ENCODE measurements at places on chromosomes 11 and 22.

GRCh38 chr11:122205036-122205435 is 89.0 kb upstream of the BLID start:
- DNase-seq = no peak

DNA sequence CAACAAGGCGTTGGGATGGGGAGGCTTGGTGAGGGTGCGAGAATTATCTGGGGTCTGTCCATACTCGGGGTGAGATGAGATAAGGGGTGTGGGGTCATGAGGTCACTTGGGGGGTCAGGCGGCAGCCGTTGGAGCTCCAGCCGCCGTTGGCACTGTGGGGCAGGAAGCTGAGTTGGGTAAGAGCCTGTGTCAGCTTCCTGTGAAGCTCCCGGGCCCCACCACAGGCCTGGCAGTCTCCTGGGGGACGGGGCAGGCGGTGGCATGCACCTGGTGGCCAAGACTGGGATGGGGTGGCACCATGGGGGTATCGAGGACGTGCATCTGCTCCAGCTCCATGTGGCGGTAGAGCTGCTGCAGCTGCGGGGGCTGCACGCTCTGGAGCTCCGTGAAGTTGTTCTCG is 7.1 kb upstream of the MYBPC3 start:
- no peak for DNase-seq

DNA sequence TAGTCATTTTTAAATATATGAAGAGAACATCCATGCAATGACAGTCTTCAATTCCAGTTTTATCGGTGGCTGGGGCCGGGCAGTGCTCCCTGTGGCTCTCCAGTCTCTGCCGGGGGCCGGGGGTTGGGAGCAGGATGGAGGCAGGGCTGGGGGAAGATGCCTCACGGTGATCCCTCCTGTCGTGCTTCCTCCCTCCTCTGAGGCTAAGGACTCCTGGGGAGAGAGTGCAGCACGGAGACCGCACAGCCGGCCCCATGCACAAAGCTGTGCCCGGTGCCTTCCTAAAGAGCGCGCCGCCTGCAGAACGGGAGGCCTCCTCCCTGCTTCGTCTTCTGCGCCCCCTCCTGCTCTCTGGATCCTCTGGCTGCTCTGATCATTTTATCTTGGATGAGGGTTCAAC is 20.5 kb downstream of the GAL start:
- no peak for DNase-seq

- no peak for DNase-seq
Measured at GRCh38 chr22:48663297-48663696, 1164.4 kb downstream of the BRD1 start.

- DNase-seq = no peak
Measured at GRCh38 chr11:61111786-61112517, 9.7 kb downstream of the CD5 start.

- DNase-seq = no peak
Measured at GRCh38 chr11:12900496-12900895, 108.6 kb upstream of the RASSF10 start.

DNA sequence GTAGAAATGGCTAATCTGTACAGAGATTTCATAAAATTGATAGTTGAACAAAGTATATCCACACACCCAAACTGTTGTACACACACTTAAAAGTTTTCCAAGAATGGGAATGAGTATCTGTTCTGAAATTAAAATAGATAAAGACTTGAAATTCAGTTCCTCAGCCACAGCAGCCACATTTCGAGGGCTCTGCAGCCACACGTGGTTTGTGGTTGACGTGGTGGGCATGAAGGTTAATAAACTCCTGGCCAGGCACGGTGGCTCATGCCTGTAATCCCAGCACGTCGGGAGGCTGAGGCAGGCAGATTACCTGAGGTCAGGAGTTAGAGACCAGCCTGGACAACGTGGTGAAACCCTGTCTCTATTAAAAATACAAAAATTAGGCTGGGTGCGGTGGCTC is 24.0 kb downstream of the TPST2 start:
- no peak for DNase-seq

GRCh38 chr11:100602716-100603115 is 84.4 kb upstream of the ARHGAP42 start:
- no peak for DNase-seq

DNA sequence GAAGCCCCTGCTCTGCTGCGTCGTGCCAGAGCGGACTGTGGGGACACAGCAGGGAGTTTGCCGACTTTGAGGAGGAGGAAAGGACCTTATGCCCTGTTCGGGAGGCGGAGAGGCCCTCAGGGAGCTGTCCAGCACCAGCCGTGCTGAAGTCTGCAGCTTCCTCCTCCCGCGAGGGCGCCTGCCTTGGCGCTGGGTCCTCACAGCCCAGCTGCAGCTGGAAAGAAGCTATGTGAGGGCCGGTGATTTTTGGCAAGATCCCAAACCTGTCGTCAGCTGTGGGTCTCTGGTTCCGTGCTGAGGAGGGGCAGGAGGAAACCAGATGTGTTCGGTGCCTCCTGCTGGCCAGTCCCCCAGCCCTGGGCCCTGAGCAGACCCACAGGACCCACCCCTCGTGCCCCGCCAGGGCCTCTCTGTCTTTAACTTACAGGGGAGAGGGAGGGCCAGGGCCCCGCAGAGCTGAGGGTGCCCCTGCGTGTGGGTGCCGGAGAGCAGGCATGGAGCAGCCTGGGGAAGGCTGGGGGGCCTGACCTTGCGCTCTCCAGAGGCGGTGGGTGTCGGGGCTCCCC is 12.0 kb downstream of the BRSK2 start:
- DNase-seq = peak; percentile 76

DNA sequence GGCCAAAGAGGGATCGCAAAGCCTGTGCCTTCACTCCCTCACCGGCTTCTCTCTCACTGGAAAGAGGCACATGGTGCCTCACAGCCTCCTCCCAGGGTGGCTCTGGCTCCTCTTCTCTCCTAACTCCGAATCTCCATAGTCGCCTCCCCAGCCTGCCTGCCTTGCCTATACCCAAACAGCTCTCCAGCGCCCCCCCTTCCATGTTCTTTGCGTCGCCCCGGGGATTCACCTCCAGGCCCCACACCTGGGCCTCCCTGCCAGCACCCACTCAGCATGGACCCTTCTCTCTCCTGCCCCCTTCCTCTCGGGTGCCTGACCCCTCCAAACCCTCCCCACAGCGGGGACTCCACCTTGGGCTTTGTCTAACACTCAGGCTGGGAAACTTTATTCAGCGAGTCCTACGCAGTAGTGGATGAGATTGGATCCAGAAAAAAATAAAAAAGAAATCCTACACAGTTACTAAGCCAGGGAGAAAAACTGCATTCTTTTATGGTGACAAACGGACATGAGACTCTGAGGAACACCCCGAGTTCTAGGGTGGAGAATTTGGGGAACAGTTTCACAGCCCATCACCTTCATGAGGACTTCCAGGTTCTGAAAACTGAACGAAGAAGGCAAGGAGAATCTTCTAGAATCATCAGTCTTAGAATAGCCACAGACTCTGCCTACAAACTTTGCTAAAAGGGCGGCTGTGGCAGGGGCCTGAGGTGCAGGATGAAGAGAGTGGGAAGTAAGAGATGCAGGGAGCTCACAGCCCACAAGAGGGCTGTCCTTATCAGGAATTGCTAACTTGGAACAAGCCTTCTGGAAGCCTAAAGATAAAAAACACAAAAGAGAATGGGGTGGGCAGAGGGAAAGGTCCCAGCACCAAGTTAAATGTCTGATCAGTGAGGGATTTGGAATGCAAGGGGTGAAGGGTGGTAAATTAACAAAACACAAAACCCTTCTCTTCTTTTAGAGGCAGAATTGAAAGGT is 5.3 kb downstream of the PPM1F start:
- DNase-seq = no peak

DNA sequence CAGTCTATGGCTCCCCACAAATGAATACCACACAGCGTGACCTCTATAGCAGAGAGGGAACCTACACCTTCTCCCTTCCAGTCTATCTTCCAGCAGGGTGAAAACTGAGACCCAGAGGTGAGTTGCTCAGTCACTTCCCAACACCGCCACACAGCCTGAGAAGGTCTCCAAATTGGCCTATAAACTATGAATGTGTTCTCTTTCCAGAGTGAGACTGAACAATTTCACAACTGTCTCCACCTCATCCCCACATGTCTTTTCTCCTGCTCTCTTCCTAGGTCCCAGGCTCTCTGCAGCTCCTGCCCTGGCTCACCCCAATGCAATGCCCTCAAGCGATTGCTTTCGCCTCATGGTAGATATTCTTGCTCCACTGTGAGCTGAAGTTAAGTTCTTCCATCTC is 14.0 kb downstream of the CLMP start:
- no peak for DNase-seq

All from NCI-H2029 (cell line).